Bronchial smooth muscle cell (primary cell): ENCODE measurements at places on chromosomes 16 and 17. TPM values are rescaled to one million over a fixed set of nuclear protein-coding genes. Genes with fewer than 3 reads are reported as not detected.

CCDC40 gene
- total RNA-seq: 3.5 TPM in 2 replicates

MT1A gene
- 1.4 TPM in 1 of 2 replicates, not detected in the other for total RNA-seq

CNGB1 gene
- total RNA-seq: not detected in 2 replicates

IKZF3 gene
- total RNA-seq: under 0.01 TPM in 1 of 2 replicates, not detected in the other

AGRP gene
- not detected in 2 replicates for total RNA-seq

CCL2 gene
- total RNA-seq: 1.4 and 5.1 TPM in 2 replicates

PRR35 gene
- total RNA-seq: not detected in 2 replicates

ADAM11 gene
- total RNA-seq: 0.32 and 0.60 TPM in 2 replicates

ST6GALNAC1 gene
- total RNA-seq: not detected in 2 replicates

PIRT gene
- total RNA-seq: under 0.01 TPM in 1 of 2 replicates, not detected in the other

ZNF385C gene
- total RNA-seq: not detected in 2 replicates

ANKFN1 gene
- not detected in 2 replicates for total RNA-seq

PRPSAP2 gene
- 35.9 and 57.3 TPM in 2 replicates for total RNA-seq

CHAD gene
- not detected in 2 replicates for total RNA-seq

CDRT15L2 gene
- not detected in 2 replicates for total RNA-seq

EFCAB5 gene
- 0.69 and 1.1 TPM in 2 replicates for total RNA-seq

CES1 gene
- 0.60 TPM in 1 of 2 replicates, not detected in the other for total RNA-seq

FAM171A2 gene
- total RNA-seq: 4.1 and 8.8 TPM in 2 replicates

STH gene
- total RNA-seq: not detected in 2 replicates

NPIPA3 gene
- total RNA-seq: 0.47 and 1.6 TPM in 2 replicates

TLCD3B gene
- not detected in 2 replicates for total RNA-seq

EVPL gene
- total RNA-seq: 0.09 and 0.16 TPM in 2 replicates

CCDC78 gene
- total RNA-seq: 0.34 and 2.0 TPM in 2 replicates

GINS2 gene
- total RNA-seq: 0.77 and 1.9 TPM in 2 replicates

HAPSTR1 gene
- total RNA-seq: 45.7 and 47.1 TPM in 2 replicates

SLC47A1 gene
- 0.16 TPM in 1 of 2 replicates, not detected in the other for total RNA-seq

C16orf89 gene
- 2.5 TPM in 1 of 2 replicates, not detected in the other for total RNA-seq

LITAFD gene
- total RNA-seq: not detected in 2 replicates

PRRT2 gene
- 1.9 and 4.4 TPM in 2 replicates for total RNA-seq

SLFN14 gene
- not detected in 2 replicates for total RNA-seq

SCGB1C2 gene
- total RNA-seq: not detected in 2 replicates

WSCD1 gene
- 0.16 and 0.17 TPM in 2 replicates for total RNA-seq

TBC1D3K gene
- total RNA-seq: not detected in 2 replicates

LPO gene
- not detected in 2 replicates for total RNA-seq

CHST6 gene
- 0.09 and 0.16 TPM in 2 replicates for total RNA-seq

KRT32 gene
- total RNA-seq: 0.16 TPM in 1 of 2 replicates, not detected in the other
